NCI-H2107 (cell line): ENCODE measurements at places on chromosomes 7 and 10.

DNA sequence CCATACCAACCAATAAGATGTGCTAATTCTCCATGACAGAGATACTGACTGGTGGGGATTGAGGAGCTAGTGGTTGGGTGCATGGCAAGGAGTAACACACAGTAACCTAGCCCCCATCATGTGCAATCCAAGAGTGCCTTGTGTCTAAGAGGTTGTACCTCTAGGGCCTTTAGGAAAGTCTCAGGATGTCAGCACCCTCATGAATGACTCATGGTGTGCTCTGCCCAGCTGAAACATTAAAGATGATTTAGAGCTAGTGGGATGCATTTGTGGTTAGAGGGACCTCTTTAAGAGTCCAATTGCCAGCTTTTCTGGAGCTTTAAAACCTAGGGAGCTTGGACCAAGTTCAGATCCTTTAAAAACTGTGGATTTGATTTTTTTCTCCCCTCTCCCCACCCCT is 181.1 kb downstream of the HERPUD2 start:
- no peak for DNase-seq

GRCh38 chr10:12703813-12704212 is 297.7 kb downstream of the CCDC3 start:
- DNase-seq: no peak

DNA sequence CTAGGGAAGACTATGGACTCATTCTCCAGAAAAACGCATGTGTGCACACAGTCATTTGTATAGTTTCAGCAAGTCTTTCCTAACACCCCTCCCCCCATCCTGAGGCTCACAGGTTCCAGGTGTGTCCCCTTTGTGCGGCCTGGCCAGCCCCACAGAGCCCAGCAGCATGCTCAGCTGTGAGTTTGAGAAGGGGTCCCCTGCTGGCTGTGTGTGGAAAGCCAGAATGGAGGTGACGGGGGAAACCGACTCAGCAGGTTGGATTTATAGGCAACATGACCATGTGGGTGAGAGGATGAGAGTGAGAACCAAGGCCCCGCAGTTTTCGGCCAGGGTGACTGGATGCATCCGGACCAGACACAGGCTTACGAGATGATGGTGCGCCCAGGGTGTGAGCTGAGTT is 9.9 kb downstream of the PTPRE start:
- no peak for DNase-seq

DNA sequence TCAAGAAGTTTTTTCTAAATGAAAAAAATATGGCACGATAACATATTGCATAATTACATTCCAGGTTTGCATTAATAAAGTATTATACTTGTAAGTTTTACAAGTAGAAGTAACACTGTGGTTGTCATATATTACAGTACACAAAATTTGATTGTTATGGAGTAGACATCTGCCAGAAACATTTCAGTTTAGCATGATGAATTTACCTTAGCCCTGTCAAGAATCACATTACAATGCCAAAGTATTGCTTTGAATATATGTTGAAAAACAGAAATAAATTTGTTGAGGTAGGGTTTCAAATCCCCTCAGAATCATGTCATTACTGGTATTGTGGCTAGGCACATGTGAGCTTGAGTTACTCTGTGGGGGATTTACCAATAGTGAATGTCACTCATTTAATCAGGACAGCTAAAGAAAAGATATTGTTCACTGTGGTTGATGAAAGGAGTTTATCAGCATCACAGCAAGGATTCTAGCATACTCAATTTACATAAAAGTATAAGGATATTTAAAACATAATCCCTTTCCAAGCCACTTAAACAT is 112.1 kb downstream of the MDFIC start:
- no peak for DNase-seq

DNA sequence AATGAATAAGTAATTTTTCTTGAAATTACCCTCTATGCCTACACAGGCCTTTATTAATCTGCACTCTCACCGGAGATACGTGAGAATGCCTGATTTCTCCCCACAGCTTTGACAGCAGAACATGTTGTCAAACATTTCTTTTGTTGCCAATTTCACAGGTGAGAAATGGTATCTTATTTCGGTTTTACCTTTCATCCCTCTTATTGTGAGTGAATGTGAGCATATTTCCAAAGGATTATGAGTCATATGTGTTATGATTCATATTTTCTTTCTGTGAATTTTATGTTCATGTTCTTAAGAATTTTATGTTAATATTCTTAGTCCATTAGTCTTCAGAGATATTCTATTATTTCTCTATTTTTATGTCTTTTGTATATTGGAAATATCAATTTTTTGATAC is 965.1 kb downstream of the CCSER2 start:
- no peak for DNase-seq

DNA sequence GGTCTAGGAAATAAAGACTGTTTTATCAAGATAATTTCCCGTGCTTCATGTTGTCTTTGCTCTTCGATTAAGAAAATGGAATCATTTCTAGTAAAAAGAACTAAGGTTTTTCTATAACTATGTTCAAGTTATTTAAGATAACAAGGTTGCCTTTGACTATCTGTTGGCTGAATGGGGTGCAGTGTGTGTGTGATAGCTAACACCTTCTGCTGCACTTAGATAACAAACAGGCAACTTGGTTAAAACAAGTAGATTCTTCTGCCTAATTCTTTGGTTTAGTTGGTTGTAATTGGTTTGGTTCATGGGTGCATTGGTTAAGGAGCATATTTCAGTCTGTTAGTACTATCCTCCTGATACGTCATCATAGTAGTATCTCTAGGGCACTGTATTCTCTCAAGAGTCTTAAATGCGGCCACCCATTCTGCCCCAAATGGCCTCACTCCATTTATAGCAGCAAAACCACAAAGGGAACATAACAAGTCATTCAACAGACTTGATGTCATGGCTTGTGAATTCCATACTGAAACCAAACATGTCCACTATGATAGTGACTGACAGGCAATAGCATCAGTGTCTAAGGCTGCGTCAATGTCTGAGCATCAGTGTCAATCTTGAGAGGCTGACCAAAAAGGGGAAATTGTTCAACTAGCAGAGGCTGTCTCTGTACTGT is 55.7 kb downstream of the CCDC3 start:
- no peak for DNase-seq

GRCh38 chr10:15720635-15721287 is 1.0 kb upstream of the ITGA8 start:
- no peak for DNase-seq

- no peak for DNase-seq
These were observed 130.9 kb downstream of the EMX2 start for GRCh38 chr10:117673230-117674010.

GRCh38 chr10:4813023-4813422 is 13.0 kb upstream of the AKR1E2 start:
- DNase-seq: no peak

GRCh38 chr10:61835069-61835945 is 66.2 kb upstream of the ARID5B start:
- DNase-seq: no peak

- peak; percentile 90 for DNase-seq
These were observed 1.3 kb upstream of the GET4 start for GRCh38 chr7:875051-875450.

DNA sequence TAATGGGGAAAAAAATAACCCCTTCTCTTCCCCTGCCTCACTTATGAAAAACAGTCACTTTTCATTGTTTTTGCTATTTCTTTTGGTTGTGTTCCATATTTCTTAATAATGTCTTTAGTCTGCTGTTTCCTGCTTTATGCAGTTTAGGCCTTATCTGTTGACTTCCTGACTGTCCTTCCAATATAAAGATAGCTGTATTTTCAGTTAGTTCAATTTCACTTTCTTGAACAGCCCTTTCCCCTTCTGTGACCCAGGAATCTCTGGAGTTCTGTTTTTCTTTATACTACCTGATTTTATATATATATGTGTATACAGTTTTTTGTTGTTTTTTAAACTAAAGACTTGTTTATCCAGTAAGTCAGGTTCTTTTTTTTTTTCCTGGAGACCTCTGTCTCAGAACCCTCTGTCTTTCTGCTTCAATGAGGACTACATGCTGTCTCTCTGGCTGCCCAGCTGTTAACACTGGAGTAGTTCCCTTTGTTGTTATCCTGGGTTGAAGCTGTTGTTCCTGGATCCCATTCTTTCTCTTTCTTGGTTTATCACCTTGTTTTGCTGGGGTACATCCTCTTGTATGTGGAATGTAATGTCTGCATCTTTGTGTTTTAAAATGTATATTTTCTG is 87.2 kb downstream of the GSDME start:
- DNase-seq: no peak

GRCh38 chr10:77180794-77181193 is 456.8 kb downstream of the KCNMA1 start:
- DNase-seq: no peak

- DNase-seq: no peak
These were observed 150.9 kb upstream of the FOXK1 start for GRCh38 chr7:4531236-4531635.

GRCh38 chr7:117781707-117782106 is 91.5 kb downstream of the CTTNBP2 start:
- no peak for DNase-seq

- no peak for DNase-seq
These were observed 147.7 kb downstream of the PTPN20 start for GRCh38 chr10:47058961-47059391.

DNA sequence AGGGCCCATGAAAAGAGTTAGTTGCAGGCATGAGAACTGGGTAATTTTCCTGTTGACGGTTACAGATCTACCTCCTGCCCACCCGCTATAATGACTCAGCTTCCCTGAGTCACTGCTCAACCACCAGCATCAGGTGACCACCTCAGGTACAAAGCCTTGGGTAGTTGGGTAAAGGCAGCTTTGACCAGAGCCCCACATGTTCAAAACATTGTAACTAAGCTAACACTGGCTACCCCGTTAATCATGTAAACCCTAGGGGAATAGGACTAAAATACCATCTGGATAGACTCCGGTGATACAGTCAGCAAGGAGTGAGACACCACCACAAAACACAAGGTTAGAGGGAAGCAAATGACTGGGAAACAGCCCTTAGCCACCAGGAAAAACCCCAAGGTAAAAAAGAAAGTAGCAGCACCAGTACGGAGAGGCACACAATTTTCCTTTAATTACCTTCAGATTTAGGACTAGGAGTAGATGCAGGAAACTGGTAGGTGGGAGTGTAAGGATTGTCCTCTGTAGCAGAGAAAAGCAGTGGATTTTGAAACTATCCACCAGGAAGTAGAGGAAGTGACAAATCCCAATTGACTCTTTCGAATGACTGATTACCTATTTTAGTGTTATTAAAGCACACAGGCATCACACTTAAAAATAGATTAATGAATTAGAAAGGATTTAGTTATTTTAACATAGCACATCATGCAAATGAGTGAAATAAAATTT is 103.5 kb upstream of the PDLIM1 start:
- no peak for DNase-seq

DNA sequence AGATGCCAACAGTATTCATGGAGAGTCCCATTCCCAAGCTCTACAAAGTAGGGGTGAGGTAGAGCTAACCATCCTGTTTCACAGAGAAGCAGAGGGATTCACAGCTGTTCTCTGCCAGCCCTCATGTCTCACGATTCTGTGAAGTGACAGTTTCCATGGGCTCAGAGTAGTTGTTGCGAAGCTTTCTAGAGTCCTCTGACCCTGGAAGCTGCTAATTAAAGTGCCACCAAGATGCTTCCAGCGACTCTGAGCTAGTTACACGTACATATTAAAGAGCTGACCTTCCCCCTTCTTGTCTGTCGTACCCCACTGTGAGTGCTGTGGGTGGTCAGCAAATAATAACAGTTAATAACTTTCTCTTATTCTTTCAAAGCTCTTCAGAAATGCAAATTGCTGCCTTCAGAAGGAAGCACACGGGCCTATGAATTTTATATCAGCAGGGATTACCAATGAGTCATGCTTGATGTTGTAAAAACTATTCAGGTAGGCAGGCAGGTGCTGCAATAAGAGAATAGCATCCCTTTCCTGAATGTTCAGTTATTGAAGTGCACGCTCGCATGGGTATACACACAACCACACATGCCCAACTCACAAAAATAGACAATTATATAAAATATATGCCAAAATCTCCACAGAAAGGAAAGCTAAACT is 34.1 kb downstream of the DNAJB9 start:
- no peak for DNase-seq

DNA sequence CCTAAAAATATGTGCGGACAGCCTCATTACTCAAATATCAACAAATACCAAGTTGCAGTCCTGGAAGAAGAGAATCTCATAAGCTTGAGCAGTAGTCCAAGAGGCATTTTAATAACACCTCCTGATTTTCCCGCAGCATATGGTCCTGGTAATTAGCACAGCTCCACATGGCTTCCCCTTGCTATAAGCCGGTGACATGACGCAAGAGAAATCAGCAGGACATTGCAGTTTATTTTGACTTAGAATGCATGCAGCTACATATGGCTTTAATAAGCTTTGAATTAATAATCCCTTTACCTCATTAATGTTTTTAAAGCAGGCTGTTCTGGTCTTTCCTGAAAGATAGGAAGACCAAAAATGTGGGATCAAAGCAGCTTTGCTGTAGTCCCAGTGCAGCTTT is 137.6 kb downstream of the RAMP3 start:
- no peak for DNase-seq

DNA sequence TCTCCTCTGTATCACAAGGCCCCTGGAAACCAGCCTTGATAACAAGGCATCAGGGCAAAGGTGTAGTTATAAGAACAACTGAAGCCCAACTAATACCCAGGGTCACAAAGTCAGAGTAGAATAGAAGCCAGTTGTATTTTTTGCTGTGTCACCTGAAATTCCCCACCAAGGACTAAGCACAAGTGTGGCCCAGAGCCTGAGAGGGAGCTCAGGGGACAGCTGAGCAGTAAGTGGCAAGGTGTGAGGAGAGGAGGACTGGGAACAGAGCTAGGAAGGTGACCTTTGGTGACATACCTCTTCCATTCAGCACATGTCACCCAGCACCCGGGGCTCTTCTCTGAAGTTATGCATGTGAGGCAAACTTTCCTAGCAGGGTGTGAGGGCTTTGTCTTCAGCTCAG is 179.9 kb downstream of the HECW1 start:
- DNase-seq: no peak

GRCh38 chr7:41880107-41880506 is 177.2 kb upstream of the INHBA start:
- no peak for DNase-seq

GRCh38 chr10:33539116-33539515 is 204.6 kb upstream of the NRP1 start:
- no peak for DNase-seq

DNA sequence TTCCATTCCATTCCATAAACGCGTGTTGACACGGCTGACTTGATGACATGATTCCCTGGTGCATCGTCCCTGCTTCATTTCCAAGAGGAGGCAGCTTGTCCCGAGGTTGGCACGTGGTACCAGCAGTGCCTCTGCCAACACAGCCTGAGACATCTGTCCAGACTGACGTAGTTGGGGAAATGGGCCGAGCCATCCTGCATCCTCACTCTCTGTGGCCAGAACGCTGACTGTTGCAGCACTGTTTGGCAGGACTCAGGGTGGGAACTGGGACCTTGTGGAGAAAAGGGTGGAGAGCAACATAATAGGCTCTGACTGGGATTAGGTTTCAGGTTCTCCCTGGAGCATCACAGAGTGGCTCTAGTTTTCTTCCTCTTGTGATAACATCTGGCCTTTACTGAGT is 118.6 kb upstream of the BTBD16 start:
- no peak for DNase-seq
